ENCODE measurements at places on chromosomes 13 and 19. TPM values are rescaled to one million over a fixed set of nuclear protein-coding genes. Genes with fewer than 3 reads are reported as not detected.
A peak's percentile ranks its signal among the peaks of the same experiment; 100 is the strongest.

- H3K27me3 ChIP-seq = no peaks in the 10 kb centered on the region
- no peak overlapping the region for H3K27ac ChIP-seq
- H3K36me3 ChIP-seq = no peaks in the 10 kb centered on the region
- H3K4me3 ChIP-seq = no peak overlapping the region
- H3K4me1 ChIP-seq = no peaks in the 10 kb centered on the region
Observed at GRCh38 chr13:105991622-105992277, 543.7 kb downstream of the EFNB2 start.

- no peaks in the 10 kb centered on the region for H3K27me3 ChIP-seq
- H3K4me3 ChIP-seq = no peak overlapping the region
- no peaks in the 10 kb centered on the region for H3K4me1 ChIP-seq
- H3K27ac ChIP-seq = no peak overlapping the region
- no peak for DNase-seq
Observed at GRCh38 chr19:32208060-32208459, 137.3 kb upstream of the ZNF507 start.

- H3K36me3 ChIP-seq = no peaks in the 10 kb centered on the region
- H3K27me3 ChIP-seq = peaks cover 17% of the 10 kb centered on the region
Observed at GRCh38 chr19:48571378-48572162, 19.6 kb downstream of the SULT2B1 start.

DNA sequence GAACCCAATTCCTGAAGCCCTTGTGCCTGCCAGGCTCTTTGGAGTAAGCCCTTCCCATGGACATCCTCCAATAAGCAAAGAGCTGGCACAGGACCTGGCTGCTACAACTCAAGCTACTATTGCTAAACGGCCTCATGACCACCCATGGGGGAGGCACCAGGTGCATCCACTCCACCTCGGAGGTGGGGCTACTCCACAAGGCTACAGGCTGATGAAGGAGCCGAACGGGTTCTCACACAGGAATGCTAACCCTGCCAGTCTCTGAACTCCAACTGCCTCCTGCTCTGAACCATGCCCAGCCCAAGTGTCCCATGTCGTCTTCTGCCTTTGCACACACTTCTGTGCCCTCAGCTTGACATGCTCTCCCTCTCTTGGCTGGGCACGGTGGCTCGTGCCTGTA, 10.0 kb downstream of the SYMPK start:
- peaks cover 9% of the 10 kb centered on the region for H3K36me3 ChIP-seq
- no peak overlapping the region for H3K27ac ChIP-seq
- peak; percentile 56 for DNase-seq
- H3K4me3 ChIP-seq = no peak overlapping the region
- H3K4me1 ChIP-seq = no peaks in the 10 kb centered on the region
- H3K27me3 ChIP-seq = no peaks in the 10 kb centered on the region

The ATP8A2 gene
- 0.30 TPM for total RNA-seq

The STOML3 gene
- not detected for total RNA-seq

The ICAM4 gene
- 1.4 TPM for total RNA-seq

DNA sequence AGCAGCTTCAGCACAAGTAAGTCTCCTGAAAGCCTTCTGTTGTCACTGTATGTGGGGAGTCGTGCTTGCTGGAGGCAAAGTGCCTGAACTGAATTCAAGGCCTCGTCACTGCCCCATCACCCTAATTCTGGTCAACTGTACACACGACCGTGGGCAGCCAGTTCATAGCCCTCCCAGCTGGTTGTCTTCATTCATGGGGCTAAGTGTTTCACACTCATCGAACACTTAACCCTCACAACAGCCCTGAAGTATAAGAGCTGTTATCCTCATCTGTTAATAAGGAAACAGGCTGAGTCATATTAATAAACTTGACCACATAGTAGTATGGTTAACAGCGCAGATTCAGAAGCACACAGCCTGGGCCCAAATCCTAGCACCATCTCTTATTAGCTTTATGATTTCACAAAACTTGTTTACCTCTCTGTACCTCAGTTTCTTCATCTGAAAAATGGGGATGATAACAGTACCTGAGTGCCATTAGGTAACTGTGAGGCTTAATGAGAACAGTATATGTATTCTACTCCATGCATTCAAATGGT, 66.7 kb downstream of the CDADC1 start:
- no peak for DNase-seq
- H3K27ac ChIP-seq = peak overlapping the region; percentile 55
- H3K4me3 ChIP-seq = no peak overlapping the region

The RFPL4A gene
- not detected for total RNA-seq

DNA sequence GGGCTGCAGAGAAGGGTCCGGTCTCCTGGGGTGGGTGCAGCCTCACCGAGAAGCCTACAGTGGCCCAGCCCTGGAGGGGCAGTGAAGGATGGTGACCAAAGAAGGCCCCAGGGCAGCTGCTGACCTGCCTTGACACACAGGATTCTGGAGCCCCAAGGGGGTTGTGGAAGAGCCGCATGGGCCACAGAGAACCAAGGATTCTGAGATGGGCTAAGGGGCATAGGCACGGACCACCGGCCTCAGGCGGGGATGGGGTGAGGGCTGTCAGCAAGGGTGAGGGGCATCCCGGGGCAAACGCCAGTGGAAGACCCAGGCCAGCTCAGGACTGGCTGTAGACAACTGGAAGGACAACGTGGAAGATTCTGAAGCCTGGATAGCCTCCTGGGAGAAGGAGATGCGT, 151.6 kb downstream of the TEX29 start:
- no peak overlapping the region for H3K27ac ChIP-seq
- no peak overlapping the region for H3K4me3 ChIP-seq
- H3K27me3 ChIP-seq = no peaks in the 10 kb centered on the region
- DNase-seq = no peak
- H3K4me1 ChIP-seq = peaks cover 3% of the 10 kb centered on the region

The SPRED3 gene
- 0.37 TPM for total RNA-seq

DNA sequence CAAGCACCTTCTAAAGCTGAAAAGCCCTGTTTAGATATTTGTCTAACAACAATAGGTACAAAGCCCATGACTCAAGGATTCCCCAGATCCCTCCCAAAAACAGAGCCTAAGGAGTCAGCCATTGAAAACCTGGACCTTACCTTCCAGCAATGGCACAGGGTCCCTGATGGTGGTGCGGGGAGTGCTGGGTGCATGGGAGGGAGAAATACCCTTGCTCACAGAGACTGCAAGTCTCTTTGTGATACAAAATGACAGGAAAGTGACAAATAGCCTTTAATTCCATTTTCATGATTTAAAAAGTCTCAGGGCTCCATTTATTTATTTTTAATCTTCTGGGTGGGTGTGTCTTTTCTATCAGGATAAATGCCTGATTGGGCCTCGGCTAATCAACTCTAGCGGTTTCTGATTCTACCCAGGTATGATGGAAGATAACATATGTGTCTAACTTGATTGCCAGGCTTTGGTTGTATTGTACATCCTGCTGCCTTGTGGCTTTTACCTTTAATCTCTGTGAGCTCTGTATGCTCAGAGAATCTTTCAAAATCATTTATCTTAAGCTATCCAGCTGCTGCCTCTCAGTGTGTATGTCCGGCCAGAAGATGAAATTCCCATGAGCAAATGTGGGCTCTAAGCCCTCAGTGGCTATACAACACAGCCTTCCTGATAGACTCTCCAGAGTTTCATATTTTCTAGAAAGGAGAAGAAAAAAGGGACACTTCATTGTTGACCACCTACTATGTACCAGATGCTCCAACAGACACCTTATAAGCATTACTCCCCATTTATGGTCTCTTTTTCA, 54.6 kb upstream of the FAM124A start:
- no peaks in the 10 kb centered on the region for H3K27me3 ChIP-seq
- no peak for DNase-seq
- H3K27ac ChIP-seq = no peak overlapping the region
- H3K4me1 ChIP-seq = no peaks in the 10 kb centered on the region

GRCh38 chr19:47641891-47642485, 33.1 kb downstream of the BICRA start:
- H3K4me3 ChIP-seq = no peak overlapping the region
- DNase-seq = no peak
- peaks cover 33% of the 10 kb centered on the region for H3K4me1 ChIP-seq
- H3K36me3 ChIP-seq = no peaks in the 10 kb centered on the region

- no peak overlapping the region for H3K27ac ChIP-seq
- H3K36me3 ChIP-seq = no peaks in the 10 kb centered on the region
- no peak overlapping the region for H3K4me3 ChIP-seq
- no peak for DNase-seq
- no peaks in the 10 kb centered on the region for H3K27me3 ChIP-seq
Observed at GRCh38 chr13:43493496-43494000, 293.2 kb downstream of the ENOX1 start.

The SHD gene
- 3.9 TPM for total RNA-seq

The TUBA3C gene
- total RNA-seq = not detected

DNA sequence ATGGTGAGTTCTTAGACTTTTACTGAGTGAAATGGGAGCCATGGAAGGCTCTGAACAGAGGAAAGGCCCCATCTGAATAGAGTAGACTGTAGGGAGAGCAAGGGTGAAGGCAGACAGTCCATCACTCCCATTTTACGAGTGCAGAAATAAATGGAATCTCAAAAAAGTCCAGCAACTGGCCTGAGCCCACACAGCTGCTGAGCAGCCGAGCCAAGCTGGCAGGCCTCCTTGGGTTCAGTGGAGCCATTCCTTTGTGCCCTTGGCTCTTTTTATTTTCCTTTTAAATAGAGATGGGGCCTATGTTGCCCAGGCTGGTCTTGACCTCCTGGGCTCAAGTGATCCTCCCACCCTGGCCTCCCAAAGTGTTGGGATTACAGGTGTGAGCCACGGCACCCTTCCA, 1.0 kb upstream of the MYH14 start:
- peaks cover 9% of the 10 kb centered on the region for H3K4me1 ChIP-seq
- no peak overlapping the region for H3K4me3 ChIP-seq
- no peak overlapping the region for H3K27ac ChIP-seq
- no peak for DNase-seq

GRCh38 chr13:97020689-97021240, 26.5 kb upstream of the OXGR1 start:
- H3K4me3 ChIP-seq = no peak overlapping the region
- no peak for DNase-seq
- H3K27ac ChIP-seq = no peak overlapping the region
- no peaks in the 10 kb centered on the region for H3K27me3 ChIP-seq

- H3K4me3 ChIP-seq = no peak overlapping the region
- peaks cover 13% of the 10 kb centered on the region for H3K36me3 ChIP-seq
- no peak overlapping the region for H3K27ac ChIP-seq
- DNase-seq = no peak
Observed at GRCh38 chr13:100646030-100646673, 28.4 kb downstream of the TMTC4 start.

The ZNF599 gene
- 9.6 TPM for total RNA-seq

- peaks cover under 1% of the 10 kb centered on the region for H3K4me1 ChIP-seq
- peak overlapping the region; percentile 43 for H3K27ac ChIP-seq
- H3K4me3 ChIP-seq = no peak overlapping the region
Observed at GRCh38 chr13:109403012-109403421, 383.4 kb downstream of the IRS2 start.

DNA sequence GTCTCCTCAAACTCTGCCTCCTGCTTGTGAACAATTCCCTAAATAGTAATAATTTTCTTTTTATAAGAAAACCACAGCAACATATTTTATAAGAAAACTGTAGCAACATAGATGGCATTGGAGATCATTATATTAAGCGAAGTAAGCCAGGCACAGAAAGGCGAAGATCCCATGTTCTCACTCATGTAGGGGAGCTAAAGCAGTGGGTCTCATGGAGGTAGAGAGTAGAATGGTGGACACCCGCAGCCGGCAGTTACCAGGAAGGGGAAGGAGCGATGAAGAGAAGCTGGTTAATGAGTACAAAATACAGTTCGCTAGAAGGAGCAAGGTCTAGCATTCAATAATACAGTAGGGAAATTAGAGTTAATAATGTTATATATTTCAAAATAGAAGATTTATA, 42.9 kb downstream of the CRYL1 start:
- no peak for DNase-seq
- no peaks in the 10 kb centered on the region for H3K36me3 ChIP-seq
- H3K27me3 ChIP-seq = no peaks in the 10 kb centered on the region
- H3K4me3 ChIP-seq = no peak overlapping the region
- no peaks in the 10 kb centered on the region for H3K4me1 ChIP-seq

The SCEL gene
- not detected for total RNA-seq

DNA sequence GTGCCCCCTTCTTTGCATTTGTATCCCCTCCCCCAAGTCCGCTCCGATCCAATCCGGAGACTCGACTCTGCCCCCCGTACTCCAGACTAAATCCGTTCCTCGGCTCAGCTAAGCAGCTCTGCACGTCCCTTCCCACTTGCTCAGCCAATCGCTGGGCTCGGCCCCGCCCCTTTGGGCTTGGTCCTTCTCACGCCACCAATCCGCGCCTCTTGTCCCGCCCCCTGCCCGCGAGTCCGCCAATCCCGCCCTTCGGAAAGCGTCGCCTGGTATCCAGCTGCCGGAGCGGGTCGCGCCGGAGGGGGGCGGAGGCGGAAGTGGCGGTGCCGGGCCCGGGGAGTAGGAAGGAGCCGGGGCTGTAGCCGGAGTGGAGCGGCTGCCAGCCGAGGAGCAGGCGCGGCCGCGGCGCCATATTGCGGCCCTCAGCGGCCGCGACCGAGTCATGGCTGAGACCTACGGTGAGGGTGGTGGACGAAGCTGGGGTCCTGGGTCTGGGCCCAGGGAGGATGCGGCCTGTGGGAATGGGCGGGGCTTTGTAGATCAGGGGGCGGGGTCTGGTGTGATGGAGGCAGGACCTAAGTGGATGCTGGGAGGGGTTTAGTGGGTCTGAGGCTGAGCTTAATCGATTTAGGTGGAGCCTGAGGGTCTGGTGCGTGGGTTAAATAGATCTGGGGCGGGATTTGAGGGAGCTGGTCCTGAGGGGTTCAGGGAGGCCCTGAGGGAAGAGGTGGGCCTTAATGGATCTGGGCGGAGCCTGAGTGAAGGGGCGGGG, at the start of gene RAB4B:
Gene RAB4B, plus strand, starts transcription at position 311 of the 769 bp plus-strand sequence. Its CDS starts 129 bp downstream, at position 440.
- peaks cover 14% of the 10 kb centered on the region for H3K36me3 ChIP-seq
- peak within 1 kb of the TSS; percentile 58 for H3K4me3 ChIP-seq
- H3K27me3 ChIP-seq = no peaks in the 10 kb centered on the region
- DNase-seq = peak; percentile 100
- peaks cover 64% of the 10 kb centered on the region for H3K4me1 ChIP-seq
- H3K27ac ChIP-seq = peak within 1 kb of the TSS; percentile 94

- no peak overlapping the region for H3K27ac ChIP-seq
- no peaks in the 10 kb centered on the region for H3K27me3 ChIP-seq
- H3K4me3 ChIP-seq = no peak overlapping the region
Observed at GRCh38 chr19:10899151-10899653, 27.8 kb downstream of the CARM1 start.

The CEACAM20 gene
- not detected for total RNA-seq

The ATP1A3 gene
- 1.5 TPM for total RNA-seq

- no peak overlapping the region for H3K27ac ChIP-seq
- no peaks in the 10 kb centered on the region for H3K4me1 ChIP-seq
- no peak overlapping the region for H3K4me3 ChIP-seq
Observed at GRCh38 chr19:32615569-32615968, 34.6 kb downstream of the PDCD5 start.

The N4BP2L2 gene
- 203 TPM for total RNA-seq

DNA sequence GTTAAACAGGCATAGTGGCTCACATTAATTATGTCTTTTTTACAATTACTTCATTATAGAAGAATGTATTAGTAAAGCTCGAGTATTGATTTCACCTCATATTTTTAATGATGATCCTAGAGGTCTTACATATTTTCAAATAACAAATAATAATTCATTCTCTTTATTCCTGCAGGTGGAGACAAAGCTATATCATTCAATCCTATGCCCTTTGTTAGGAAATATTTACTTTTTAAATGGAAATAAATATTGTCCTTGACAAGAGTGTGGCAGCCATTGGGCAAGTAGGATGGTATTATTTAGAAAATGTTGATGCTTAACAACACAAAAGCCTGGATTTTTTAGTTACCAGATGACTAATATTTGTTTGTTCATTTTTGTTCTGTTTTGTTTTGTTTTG, 127.6 kb downstream of the COG6 start:
- H3K4me3 ChIP-seq = no peak overlapping the region
- H3K27ac ChIP-seq = no peak overlapping the region
- no peaks in the 10 kb centered on the region for H3K27me3 ChIP-seq

The MUC16 gene
- total RNA-seq = 0.07 TPM

Measured in spleen (tissue), 13 donors.